ENCODE measurements at places on chromosomes 5 and 9. TPM values are rescaled to one million over a fixed set of nuclear protein-coding genes. Genes with fewer than 3 reads are reported as not detected.

Gene ADAMTS19
- total RNA-seq, result 8.0 TPM

- no peaks in the 10 kb centered on the region for H3K4me1 ChIP-seq
- no peaks in the 10 kb centered on the region for H3K27me3 ChIP-seq
- H3K36me3 ChIP-seq, result no peaks in the 10 kb centered on the region
- H3K27ac ChIP-seq, result no peak overlapping the region
- no peak for DNase-seq
These were observed 168.4 kb upstream of the KIF2A start for GRCh38 chr5:62137628-62138027.

DNA sequence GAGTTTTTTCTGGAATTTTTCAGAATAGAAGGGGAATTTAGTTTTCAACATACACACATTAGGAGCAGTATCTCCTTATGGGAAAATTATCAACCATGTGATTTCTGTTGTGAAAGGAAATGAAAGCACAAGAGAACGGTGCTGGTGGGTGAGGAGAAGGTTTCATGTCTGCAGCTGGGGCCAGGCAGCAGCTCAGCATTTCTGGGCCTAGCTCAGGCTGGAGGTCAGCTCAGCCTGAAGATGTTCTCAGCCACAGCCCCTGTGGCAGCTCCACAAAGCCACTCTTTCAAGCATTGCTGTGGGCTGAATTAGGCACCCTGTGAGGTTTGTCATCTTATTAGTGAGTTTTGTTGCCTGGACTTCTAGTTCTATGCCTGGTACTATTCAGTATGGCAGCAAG is 90.3 kb downstream of the DIRAS2 start:
- H3K4me3 ChIP-seq, result no peak overlapping the region
- H3K4me1 ChIP-seq, result no peaks in the 10 kb centered on the region
- no peak overlapping the region for H3K27ac ChIP-seq
- DNase-seq, result no peak

Gene PCDHB8
- total RNA-seq, result 1.7 TPM

DNA sequence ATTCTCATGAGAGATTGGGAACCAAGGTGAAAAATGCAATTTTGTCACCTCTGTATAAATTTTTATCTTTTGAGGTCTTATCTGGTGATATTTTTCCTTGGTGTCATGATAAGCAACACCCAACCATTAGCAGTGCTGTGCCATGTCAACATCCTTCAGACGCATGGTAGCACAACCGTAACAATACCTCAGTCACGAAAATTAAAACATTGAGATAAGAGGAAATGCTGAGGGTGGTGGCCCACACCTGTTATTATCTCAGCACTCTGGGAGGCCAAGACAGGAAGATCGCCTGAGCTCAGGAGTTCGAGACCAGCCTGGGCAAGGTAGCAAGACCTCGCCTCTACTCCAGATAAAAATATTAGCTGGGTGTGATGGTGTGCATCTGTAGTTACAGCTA is 32.7 kb downstream of the SLC46A2 start:
- DNase-seq, result no peak
- H3K27me3 ChIP-seq, result no peaks in the 10 kb centered on the region
- H3K27ac ChIP-seq, result no peak overlapping the region
- H3K4me3 ChIP-seq, result no peak overlapping the region
- H3K36me3 ChIP-seq, result no peaks in the 10 kb centered on the region
- peaks cover 9% of the 10 kb centered on the region for H3K4me1 ChIP-seq

DNA sequence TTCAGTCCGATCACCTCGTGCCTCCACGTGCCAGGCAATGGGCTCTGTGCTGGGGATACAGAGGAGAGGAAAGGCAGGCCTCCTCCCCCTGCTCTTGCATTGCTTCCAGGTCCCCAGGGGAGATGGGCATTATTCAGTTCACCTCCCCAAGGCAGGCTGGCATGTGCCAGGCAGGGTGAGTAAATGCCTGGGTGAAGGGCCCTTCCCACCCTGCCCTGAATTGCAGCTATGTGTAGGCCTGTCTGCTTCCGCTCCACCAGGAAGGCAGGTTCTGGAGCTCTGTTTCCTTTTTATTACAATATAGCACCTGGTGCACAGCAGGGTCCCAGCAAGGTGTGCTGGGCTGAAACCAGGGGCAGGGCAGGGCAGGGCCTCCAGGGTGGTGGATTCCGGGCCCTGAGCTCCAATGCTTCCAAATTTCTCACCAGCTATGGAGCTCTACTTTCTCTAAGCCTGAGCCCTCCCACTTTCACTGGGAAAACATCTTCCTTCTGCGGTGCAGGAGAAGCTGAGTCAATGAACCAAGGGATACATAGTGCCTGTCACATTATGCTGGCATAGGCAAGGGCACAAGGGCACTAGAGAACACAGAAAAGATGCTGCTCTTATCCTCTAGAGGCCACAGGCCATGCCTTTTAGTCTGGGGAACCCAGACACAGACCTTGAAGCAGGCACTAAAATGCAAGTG is 42.0 kb downstream of the SHB start:
- H3K36me3 ChIP-seq, result no peaks in the 10 kb centered on the region
- no peaks in the 10 kb centered on the region for H3K27me3 ChIP-seq
- peaks cover 63% of the 10 kb centered on the region for H3K4me1 ChIP-seq
- no peak for DNase-seq

Gene CARTPT
- 39.4 TPM for total RNA-seq

GRCh38 chr5:138610918-138611677 is 35.9 kb upstream of the HSPA9 start:
- H3K27me3 ChIP-seq, result no peaks in the 10 kb centered on the region
- H3K4me3 ChIP-seq, result peak overlapping the region; percentile 61
- no peak for DNase-seq
- no peaks in the 10 kb centered on the region for H3K36me3 ChIP-seq
- H3K4me1 ChIP-seq, result peaks cover 17% of the 10 kb centered on the region

DNA sequence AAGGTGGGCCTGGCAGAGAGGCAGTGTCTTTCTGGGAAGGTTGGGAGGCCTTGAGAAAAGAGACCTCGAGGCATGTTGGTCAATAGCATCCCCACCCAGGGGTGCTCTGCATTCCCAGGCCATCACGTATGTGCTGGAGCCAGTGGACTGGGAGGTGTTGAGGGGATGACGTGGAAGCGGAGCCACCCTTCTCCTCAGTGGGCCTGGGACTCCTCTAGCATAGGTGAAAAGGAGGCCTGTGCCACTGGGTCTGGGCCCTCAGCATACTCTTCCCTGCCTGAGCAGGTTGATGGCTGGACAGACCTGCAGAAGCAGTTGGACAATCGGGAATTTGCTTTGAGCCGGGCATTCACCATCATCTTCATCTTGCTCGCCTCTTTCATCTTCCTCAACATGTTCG is 25.5 kb downstream of the PITX1 start:
- H3K4me3 ChIP-seq, result no peak overlapping the region
- H3K36me3 ChIP-seq, result no peaks in the 10 kb centered on the region
- DNase-seq, result no peak

DNA sequence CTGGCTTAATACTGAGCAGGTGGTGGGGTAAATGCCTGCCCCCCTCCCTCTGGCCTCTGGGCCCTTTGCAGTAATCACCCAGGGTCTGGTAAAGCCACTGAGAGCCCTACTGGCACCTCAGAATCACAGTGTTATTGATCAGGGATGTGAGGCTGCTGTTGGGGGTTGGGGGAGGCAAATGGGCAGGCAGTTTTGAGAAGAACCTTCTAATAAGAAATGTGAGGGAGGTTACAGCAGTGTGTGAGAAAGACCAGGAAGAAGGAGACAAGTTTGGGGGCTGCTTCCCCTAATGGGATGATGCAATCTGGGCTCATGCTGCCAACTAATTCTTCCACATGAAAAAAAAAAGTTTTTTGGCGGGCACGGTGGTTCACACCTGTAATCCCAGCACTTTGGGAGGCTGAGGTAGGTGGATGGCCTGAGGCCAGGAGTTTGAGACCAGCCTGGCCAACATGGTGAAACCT is 3.1 kb upstream of the B4GALT7 start:
- peaks cover 29% of the 10 kb centered on the region for H3K36me3 ChIP-seq
- peaks cover 12% of the 10 kb centered on the region for H3K4me1 ChIP-seq
- no peaks in the 10 kb centered on the region for H3K27me3 ChIP-seq
- no peak for DNase-seq
- no peak overlapping the region for H3K27ac ChIP-seq

Gene PHYHD1
- total RNA-seq, result 36.3 TPM

DNA sequence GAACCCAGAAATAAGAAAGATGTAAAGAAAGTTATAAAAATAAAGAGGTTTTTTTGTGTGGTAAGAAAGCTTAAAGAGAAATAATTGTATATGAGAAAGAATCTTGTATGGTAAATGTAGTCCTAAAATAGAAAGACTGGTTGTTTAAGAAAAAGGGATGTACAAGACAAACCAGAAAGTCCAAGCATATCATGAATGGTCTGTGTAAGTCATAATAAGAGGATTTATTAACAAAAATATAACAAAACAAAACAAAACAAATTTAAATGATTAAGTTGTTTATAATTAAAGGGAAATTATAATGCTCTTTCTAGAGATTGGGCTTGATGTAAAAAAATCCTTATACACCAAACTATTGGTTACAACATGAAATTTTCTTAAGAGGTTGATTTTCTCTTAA is 590.4 kb upstream of the PTGER4 start:
- H3K4me3 ChIP-seq, result no peak overlapping the region
- no peaks in the 10 kb centered on the region for H3K36me3 ChIP-seq
- H3K27me3 ChIP-seq, result no peaks in the 10 kb centered on the region
- DNase-seq, result no peak

GRCh38 chr9:69759421-69760277 is at the start of gene PTAR1:
PTAR1 (minus strand) TSS chr9:69760011; CDS start chr9:69759938, 73 bp downstream.
- H3K4me3 ChIP-seq, result peak within 1 kb of the TSS; percentile 77
- peaks cover 13% of the 10 kb centered on the region for H3K4me1 ChIP-seq
- H3K27me3 ChIP-seq, result no peaks in the 10 kb centered on the region

DNA sequence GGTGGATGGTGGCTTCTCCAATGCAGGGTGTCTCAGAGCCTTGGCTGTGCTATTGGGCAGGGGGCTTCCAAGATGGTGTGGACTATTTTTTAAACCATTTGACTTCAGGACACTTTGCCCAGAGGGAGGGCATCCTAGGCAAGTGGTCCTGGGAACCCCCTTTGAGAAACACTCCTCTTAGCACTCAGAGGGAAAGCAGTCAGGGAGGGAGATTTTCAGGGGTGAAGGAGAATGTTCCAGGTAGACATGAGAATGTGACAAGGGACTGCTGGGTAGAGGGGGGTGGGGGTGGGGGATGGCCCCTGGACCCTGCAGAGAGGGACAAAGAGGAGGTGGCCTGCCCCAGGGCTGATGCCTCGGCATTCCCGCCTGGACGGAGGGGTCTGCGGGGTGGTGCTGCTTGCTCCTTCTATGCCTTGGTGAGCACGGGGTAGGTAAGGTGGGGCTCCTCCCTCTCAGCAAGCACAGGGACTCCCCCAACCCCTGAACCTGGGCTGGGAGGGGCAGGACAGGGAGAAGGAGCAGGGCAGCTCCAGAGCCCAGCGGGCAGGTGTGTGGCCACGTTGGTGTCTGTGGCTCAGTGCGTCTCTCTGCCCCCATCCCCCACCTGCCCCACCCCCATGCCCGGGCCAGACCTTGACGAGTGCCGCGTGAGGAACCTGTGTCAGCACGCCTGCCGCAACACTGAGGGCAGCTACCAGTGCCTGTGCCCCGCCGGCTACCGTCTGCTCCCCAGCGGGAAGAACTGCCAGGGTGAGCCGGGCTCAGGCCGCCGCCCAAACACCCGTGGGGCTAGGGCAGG is 13.8 kb upstream of the ASS1 start:
- H3K27me3 ChIP-seq, result peaks cover 7% of the 10 kb centered on the region
- DNase-seq, result no peak
- no peak overlapping the region for H3K27ac ChIP-seq
- H3K4me3 ChIP-seq, result no peak overlapping the region
- H3K36me3 ChIP-seq, result no peaks in the 10 kb centered on the region

DNA sequence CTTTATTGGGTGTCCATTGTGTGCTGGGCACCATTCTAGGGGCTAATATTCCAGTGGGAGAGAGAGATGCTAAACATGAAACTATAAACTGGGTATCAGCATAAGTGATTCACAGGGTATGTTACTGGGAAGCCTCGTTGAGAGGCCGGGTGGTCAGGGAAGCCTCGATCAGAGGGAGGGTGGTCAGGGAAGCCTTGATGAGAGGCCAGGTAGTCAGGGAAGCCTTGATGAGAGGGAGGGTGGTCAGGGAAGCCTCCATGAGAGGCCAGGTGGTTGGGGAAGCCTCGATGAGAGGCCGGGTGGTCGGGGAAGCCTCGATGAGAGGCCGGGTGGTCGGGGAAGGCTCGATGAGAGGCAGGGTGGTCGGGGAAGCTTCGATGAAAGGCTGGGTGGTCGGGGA is 8.9 kb upstream of the PLEKHG4B start:
- H3K27ac ChIP-seq, result no peak overlapping the region
- H3K4me1 ChIP-seq, result no peaks in the 10 kb centered on the region
- no peak overlapping the region for H3K4me3 ChIP-seq
- no peaks in the 10 kb centered on the region for H3K27me3 ChIP-seq
- no peak for DNase-seq
- no peaks in the 10 kb centered on the region for H3K36me3 ChIP-seq

- H3K27ac ChIP-seq, result no peak overlapping the region
- no peaks in the 10 kb centered on the region for H3K27me3 ChIP-seq
- no peaks in the 10 kb centered on the region for H3K36me3 ChIP-seq
- no peak for DNase-seq
- no peaks in the 10 kb centered on the region for H3K4me1 ChIP-seq
These were observed 878.2 kb downstream of the MAT2B start for GRCh38 chr5:164383662-164384061.

GRCh38 chr5:138275895-138276294 is 1.5 kb upstream of the GFRA3 start:
- H3K27me3 ChIP-seq, result peaks cover 4% of the 10 kb centered on the region
- no peak for DNase-seq
- H3K4me1 ChIP-seq, result peaks cover 11% of the 10 kb centered on the region

Gene PCDHGA7
- 12.2 TPM for total RNA-seq

- H3K4me3 ChIP-seq, result no peak overlapping the region
- no peak for DNase-seq
- H3K36me3 ChIP-seq, result no peaks in the 10 kb centered on the region
- H3K27ac ChIP-seq, result no peak overlapping the region
- H3K4me1 ChIP-seq, result no peaks in the 10 kb centered on the region
These were observed 16.6 kb downstream of the ZNF474 start for GRCh38 chr5:122145906-122146305.

DNA sequence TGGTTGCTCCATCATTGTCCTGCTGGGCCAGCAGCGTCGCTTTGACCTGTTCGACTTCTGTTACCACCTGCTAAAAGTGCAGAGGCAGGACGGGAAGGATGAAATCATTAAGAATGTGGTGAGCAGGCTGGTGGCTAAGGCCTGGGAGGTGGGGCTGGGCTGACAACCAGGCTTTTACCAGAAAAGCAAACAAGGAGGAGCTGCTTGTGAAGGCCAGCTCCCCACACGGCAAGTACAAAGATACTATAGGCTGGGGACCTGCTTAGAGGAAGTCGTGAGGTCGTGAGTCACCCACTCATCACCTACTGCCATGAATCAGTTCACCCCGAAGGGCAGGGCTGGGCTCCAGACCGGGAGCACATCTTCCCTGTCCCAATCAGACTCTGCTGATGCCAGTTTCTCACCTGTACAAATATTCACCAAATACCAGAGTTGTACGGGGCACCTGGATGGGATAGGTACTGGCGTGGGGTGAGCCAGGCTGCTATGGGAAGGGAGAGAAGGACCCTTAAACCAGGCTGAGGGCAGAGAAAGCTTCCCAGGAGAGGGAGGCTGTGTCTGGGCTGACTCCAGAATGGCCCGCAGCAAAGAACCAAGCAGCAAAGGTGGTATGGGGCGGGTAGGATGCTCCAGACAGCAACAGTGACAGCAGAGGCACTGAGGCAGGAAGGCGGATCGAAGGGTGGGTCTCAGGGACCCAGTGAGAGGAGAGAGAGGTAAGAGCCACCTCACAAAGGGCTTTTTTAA is 69.3 kb upstream of the NIPAL4 start:
- H3K27ac ChIP-seq, result peak overlapping the region; percentile 14
- peaks cover 41% of the 10 kb centered on the region for H3K4me1 ChIP-seq
- no peaks in the 10 kb centered on the region for H3K27me3 ChIP-seq
- H3K36me3 ChIP-seq, result peaks cover 5% of the 10 kb centered on the region

Gene BSPRY
- not detected for total RNA-seq
